ENCODE measurements at places on chromosomes 5 and 9. TPM values are rescaled to one million over a fixed set of nuclear protein-coding genes. Genes with fewer than 3 reads are reported as not detected.

DNA sequence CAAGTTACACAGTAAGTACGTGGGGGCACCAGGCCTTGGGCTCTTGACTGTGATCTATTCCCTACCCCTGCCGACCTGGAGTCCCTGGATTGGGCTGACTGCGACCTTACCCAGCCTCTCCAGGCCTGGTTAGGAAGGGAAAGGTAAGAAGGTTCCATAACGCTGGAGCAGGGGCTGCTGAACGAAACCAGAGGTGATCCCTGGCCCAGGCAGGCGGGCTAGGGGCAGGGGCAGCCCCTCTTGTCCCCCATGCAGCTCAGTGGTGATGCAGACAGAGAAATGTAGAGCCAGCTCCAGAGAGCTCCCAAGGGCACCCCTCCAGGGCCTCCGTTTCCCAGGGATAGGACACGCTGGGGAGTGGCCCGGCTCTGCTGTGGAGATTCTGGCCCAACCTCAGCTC, 14.1 kb downstream of the PRRX2 start:
- DNase-seq, result no peak

DNA sequence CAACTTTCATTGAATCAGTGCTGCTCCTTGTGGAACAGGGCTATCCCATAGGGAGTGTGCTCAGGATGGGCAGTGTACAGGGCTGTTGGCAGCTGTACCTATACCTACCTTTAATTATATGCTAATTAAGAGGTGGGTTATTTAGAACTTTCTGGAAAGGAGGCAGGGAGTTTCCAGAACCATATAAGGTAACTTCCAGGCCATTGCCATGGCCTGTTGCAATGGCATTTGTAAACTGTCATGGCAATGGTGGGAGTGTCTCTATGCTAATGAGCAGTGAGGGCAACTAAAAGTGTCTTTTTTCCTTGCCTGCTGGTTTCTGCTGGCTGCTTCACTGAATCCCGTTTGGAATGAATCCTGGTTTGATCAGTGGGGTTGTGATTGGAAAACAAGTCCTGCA, 2.3 kb upstream of the ARHGAP26 start:
- DNase-seq, result no peak

DNA sequence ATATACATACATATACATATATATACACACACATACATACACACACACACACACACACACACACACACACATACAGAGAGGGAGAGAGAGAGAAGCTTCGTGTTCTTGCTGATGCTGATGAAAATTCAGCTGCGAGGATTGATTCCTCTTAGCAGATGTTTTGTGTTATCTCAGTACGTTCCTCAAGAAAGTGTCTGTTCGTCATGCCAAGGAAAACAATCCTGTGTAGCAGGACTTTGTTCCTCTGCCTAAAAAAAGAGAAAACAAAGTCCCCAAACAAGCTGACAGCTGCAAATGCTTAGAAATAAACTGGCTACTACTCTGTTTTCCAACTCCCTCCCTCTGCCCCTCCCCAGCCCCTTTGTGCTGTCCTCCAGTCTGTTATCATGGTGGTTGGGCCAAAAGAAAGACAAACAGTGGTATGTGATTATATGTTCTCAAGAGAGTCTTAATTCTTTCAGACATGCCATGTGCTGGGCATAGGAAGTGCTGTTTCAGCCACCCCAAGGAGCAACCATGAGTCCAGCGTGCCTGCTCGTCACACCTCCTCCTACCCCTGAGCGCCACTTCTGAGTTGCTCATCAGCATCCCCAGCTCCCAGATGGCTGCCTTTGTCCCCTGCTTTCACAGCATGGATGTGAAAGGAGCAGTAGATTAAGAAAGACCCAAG, 71.5 kb upstream of the EQTN start:
- DNase-seq, result no peak

GRCh38 chr5:39896706-39897105, 471.9 kb upstream of the DAB2 start:
- DNase-seq, result no peak

The IFNK gene
- not detected for total RNA-seq

All from H1 (cell line).